ENCODE measurements at places on chromosomes 2 and 18.

- DNase-seq, result no peak
These were observed 263.7 kb downstream of the ETAA1 start for GRCh38 chr2:67660871-67661270.

GRCh38 chr2:98157557-98157956 is 70.6 kb downstream of the VWA3B start:
- no peak for DNase-seq

- no peak for DNase-seq
These were observed 758.7 kb upstream of the FSHR start for GRCh38 chr2:49913025-49913424.

DNA sequence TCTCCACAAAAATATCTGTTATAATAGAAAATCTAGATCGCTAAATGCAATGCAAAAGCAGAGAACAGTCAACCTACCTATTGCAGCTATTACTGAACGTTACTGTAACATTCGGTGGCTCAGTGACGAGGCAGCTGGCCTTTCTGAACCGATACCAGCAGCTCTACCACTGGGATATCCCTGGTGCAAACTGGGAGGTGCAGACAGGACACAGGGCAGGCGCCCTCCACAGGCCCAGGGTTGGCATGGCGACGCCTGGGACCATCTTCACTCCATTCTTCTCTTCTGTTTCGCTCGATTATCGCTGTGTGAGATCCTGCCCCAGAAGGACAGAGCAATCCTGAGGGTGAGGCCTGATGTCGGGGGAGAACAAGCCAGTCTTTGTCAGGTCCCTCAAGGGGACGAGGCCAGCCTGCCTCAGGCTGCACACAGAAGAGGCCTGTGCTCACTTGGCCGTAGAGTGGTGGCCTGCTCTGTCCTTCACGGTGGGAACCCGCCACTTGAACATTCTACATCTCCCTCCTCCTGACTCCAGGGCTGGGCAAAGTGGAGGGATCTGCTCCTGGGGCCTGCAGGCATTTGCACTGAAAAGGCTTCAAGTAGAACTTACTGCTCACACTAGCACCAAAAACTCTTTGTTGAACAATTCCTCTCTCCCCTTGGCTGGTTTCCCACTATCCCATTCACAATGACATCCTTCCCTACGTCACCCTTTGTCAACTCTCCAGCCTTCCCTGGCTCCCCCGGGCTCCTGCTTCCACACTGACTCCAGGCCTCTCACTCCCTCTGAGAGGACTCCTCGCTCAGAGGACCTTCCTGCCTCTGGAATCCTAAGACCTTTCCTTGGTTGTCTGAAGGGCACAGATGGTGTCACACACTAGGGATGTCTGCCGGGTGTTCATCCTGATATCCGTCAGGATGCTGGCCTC is 49.7 kb downstream of the CYRIA start:
- DNase-seq, result no peak

DNA sequence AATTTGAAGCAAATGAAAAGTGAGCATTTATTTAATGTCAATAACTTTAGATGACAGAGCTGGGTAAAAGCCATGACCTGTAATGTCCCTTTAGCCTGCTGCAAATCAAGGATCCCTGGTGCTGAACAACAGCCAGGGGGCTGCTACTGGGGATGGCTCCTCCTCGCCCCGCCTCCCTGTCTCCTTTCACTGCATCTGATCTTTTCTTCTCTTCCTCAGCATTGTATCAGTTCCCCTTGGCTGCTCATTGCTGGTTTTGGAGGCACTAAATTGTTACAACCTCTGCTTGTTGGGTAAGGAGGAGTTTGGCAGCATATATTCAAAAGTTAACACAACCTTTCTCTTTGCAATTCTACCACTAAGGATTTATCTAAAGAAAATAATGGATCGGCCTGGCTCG is 236.3 kb upstream of the ID2 start:
- no peak for DNase-seq

GRCh38 chr18:7004009-7004408 is 113.6 kb downstream of the LAMA1 start:
- no peak for DNase-seq

DNA sequence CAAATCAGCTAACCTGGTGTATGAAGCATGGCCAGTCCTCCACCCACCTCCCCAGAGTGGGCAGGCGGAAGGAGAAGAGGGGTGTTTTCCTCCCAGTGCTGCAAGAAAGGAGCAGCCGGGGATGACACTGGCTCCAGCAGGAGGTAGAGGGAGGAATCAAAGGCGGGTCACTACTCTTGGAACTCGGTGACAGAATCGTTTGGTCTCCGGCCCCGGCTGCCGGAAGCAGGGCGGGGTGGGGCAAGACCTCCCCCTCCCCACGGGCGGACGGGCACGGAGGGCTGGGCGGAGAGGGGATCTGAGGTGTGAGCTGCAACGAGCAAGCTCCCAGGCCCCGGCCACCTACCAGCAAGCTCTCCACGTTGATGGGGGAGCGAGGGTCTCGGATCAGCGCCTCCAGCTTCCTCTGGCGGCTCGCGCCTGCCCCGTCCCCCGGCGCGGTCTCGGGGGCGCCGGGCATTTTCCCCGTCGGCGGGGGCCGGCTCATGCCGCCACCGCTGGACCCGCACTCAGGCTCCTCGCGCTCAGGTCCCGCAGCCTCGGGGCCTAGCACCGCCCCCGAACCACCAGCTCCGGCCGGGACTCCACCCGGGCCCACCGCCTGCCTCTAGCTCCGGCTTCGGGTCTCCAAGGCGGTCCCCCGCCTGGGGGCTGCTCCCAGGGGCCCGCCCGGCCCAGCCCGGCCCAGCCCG is 640 bp downstream of the ROCK2 start:
- DNase-seq, result peak; percentile 24

GRCh38 chr2:201986463-201986735 is 47.3 kb upstream of the FZD7 start:
- DNase-seq, result no peak

DNA sequence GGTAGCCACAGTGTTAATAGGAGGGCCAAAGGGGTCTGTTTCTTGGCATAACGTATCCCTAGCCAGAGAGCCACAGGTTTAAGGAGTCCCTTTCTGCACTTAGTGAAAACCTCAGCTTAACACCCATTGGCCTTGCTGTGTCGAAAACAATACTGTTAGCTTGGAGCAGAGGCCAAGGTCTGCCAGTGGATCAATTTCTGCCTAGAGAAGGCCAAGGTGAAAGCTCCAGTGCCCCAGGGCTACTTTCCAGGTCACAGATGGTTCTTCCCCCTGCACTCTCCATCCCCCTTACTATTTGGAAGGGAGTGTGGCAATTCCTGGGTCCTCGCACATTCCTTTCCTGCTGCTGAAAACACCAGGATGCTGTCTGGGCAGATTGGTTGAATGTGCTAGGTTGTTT is 74.8 kb upstream of the TNP1 start:
- no peak for DNase-seq

GRCh38 chr18:66280470-66280869 is 323.4 kb downstream of the CDH19 start:
- DNase-seq, result no peak

GRCh38 chr2:224546926-224547325 is 38.2 kb downstream of the CUL3 start:
- no peak for DNase-seq

- no peak for DNase-seq
These were observed 44.9 kb upstream of the TWIST2 start for GRCh38 chr2:238802957-238803356.

DNA sequence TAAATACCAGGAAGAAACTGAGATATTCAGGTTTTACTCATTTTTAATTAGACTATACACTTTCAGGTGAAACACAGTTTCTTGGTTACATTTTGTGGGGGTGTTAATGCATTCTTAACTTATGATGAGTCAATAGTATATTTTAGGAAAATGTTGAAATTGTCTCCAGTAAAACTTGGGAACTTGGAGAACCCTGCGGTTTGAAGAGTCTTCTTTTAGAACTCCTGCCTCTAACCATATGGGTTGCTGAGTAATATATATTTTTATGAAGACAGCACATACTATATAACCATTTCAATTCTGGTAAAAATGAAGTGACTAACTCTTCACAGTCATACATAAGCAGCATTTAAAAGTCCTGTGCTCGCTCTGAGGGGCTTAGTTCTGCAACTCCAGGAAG is 308.2 kb upstream of the LRATD1 start:
- DNase-seq, result no peak

DNA sequence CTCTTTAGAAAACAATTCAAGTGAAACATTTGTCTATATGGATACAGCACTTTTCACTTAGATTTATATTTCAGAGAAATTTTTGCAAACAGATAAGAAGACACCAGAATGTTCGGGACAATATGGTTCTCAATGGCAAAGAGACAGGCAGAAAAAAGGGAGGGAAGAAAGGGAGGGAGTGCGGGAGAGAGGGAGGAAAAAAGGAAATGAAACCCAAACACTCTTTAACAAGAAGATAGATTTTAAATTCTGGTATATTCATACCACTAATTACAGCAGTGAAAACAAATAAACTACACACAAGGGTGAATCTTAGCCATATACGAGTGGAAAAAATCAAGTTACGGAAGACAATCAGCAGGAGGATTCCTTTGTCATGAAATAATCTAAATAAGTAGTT is 3.0 kb downstream of the PASK start:
- no peak for DNase-seq

DNA sequence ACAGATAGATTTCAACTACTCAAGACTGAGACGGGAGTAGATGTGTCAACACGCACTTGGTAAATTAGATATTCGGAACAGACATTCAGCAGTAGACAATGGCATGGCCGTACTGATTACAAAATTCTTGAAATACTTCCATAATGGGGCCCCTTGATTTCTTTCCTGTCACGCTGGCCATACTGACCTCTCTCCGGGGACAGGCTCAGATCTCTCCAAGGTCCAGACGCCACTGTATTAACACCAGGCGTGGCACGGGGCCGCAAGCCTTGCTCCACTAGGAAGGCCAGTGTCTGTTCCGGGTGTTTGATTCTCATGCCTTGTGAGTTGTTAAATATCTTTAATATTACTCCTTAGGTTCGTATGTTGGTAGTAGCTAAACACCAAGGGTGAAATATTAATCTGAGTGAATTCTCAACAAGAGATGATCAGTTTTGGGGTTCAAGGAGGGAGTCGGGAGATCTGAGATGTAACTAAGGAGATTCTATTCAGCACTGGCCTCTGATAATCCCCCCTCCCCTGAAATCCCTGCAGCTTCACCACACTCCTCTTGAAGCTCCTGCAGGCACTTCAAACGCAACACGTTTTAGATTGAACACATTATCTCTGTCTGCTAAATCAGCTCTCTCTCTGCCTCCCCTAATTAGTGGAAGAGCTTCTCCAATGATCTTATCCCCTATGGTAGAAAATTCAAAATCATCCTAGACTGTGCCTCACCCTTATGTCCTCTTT is 2.2 kb upstream of the EHD3 start:
- DNase-seq, result no peak

GRCh38 chr2:100959225-100959880 is 42.7 kb upstream of the RPL31 start:
- DNase-seq, result peak; percentile 75

- no peak for DNase-seq
These were observed 589.2 kb upstream of the ZEB2 start for GRCh38 chr2:145108959-145109710.

GRCh38 chr2:240160291-240161086 is 20.0 kb upstream of the OTOS start:
- DNase-seq, result no peak

GRCh38 chr2:58904095-58904494 is 663.0 kb upstream of the FANCL start:
- no peak for DNase-seq

DNA sequence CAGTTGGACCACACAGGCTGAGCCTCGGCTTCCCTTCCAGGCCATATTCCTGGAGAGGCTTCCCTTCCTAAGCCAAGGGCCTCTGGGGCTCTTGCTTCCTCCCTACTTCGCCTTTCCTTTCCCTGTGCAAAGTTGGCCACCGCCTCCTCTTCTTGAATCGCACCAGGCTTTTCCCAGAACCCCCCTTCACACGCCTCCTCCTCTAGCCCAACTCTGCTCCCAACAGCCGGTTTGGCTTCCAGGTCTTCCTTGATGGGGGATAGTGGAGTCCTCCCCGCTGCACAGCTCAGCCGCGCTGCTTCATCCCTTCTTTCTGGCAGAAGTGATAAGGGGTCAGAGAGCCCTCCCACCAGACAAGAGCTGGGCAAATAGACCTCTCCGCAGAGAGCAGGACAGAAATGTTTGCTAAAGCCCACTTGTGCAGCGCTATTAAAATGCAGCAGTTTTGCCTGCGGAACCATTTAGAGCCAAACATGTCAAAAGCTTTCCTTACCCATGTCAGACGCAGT is 56.4 kb downstream of the SNORC start:
- no peak for DNase-seq

DNA sequence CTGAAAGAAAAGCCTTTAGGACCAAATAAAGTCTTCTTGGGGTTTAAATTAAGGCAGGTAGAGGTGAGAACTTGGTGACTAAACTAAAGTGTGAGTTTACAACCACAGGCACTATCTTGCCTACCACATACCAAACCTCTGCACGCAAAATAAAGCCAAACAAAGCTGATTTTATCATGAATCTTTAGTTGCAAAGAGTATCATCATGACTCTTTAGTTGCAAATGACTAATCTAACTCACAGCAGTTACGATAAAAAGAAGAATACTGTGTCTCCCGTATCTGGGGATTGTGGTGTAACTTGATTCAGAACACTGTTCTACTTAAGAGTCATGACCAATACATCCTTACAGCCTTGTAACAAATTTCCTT is 11.2 kb downstream of the CFAP210 start:
- DNase-seq, result no peak

- DNase-seq, result no peak
These were observed 251.6 kb downstream of the NUP35 start for GRCh38 chr2:183375821-183376220.

- no peak for DNase-seq
These were observed at the start of gene HOXD8 for GRCh38 chr2:176128982-176129796. Gene HOXD8, plus strand, starts transcription at chr2:176129705. Its CDS starts 662 bp downstream, at chr2:176130367.

DNA sequence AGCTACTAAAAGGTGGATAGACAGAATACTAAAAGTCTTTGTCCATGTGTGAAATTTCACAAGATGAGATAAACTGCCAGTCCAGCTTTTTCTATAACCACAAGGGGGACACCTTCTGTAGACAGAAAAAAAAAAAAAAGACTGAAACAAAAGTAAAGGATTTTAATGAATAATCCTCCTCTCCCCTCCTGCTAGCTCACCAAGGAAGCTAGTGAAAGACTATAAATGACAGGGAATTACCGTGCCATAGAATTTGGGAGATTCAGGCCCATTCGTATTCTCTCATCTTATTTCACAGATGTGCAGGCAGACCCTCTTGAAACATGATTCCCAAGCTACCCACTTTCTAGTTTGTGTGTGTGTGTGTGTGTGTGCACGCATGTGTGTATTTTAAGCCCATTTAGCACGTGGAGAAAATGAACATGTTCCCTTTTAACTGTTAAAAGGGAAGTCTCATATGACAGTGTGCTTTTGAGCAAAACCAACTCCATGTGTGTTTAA is 36.3 kb upstream of the SLC8A1 start:
- peak; percentile 23 for DNase-seq

- no peak for DNase-seq
These were observed 4.9 kb downstream of the CYP26B1 start for GRCh38 chr2:72142570-72143440.

Data from MM.1S (cell line).